ENCODE measurements at places on chromosomes 1 and 21.

GRCh38 chr1:7043719-7044535 is 258.7 kb downstream of the CAMTA1 start:
- DNase-seq, result no peak

DNA sequence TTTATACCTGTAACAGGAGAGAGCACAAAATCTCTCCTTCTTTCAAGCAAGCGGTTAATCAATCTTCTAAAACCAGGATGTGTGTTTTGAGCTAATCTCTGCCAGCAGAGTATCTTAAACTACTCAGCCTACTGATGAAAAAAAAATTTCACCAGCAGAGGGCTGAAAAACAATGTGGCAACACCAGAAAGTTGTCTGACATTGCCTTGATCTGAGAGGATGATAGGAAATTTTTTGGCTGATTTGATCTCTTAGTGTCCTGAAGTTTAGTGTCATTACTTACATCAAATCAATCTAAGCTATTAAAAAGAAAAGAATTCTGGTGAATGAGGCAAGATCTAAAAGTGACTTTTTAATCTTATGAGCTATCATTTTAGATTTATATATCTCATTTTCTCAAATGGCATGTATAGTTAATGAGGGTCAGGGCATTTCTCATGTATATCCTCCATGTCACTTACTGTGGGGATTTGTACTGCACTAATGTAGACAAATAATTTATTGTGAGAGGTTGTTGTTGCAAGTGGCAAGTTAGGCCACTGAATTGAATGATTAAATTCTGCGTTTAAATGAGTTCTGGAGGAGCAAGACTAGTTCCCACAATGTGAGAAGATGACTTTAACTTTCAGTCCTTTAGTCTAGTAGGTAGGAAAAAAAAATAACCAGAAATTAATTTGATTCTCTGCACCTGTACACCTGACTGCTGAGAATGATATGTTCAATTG is 10.9 kb downstream of the ADAMTS1 start:
- DNase-seq, result no peak

DNA sequence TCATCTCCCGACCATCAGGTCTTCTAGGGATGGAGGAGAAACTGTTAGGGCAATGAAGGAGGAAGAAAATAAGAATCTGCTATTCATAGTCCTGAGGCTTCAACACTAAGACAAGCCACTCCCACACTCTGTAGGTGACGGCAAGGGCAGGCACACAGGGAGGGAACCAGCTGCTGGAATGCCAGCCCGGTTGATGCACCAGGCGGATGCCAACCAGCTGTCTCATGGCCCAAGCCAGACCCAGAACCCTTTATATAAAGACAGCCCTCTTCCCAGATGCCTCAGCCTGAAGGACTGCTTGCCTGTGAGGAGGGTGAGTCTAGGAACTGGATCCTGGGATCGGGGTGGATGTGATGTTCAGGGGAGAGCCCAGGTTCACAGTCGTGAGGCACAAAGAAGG is at the start of gene KPRP:
TSS of gene KPRP (plus strand) at position 279 of the 400 bp plus-strand sequence. CDS start 1,564 bp downstream, outside the sequence.
- no peak for DNase-seq

DNA sequence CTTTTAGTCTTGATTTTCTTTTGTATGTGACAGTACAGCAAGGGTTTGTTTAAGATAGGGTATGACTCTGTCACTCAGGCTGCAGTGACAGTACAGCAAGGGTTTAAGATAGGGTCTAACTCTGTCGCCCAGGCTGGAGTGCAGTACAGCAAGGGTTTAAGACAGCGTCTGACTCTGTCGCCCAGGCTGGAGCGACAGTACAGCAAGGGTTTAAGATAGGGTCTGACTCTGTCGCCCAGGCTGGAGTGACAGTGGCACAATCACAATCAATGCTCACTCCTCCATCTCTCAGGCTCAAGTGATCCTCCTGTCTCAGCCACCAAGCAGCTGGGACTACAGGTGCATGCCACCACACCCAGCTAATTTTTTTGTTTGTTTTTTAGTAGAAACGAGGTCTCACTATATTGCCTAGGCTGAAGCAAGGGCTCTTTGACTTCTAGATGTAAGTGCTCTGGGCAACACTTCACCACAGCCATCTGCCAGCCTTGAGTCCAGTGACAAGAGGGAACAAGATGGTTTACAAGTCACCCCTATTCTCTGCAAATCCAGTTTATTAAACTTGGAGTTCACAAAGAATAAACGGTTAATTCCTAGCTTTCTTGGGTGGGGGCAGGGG is 965 bp upstream of the SH2D5 start:
- DNase-seq, result no peak

- DNase-seq, result no peak
These were observed 46.2 kb upstream of the COL18A1 start for GRCh38 chr21:45358711-45359310.

DNA sequence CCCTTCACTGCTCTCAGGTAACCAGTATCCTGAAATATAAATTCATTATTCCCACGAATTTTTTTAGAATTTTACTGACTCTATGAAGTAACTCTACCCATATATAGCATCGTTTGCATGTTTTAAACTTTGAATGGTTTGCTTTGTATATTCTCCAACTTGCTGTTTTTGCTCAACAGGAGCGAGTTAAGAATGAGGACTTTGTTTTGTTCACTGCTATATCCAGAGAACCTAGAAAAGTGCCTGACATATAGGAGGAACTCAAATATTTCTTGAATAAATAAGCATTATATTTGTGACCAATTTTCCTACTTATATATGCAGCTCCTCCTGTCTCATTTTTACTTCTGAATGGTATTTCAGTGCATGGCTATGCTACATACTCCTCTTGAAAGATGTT is 43.4 kb downstream of the NUF2 start:
- no peak for DNase-seq

GRCh38 chr1:10555635-10556429 is 81.1 kb downstream of the PEX14 start:
- DNase-seq, result no peak

- no peak for DNase-seq
These were observed 12.1 kb downstream of the ADARB1 start for GRCh38 chr21:45086337-45086958.

DNA sequence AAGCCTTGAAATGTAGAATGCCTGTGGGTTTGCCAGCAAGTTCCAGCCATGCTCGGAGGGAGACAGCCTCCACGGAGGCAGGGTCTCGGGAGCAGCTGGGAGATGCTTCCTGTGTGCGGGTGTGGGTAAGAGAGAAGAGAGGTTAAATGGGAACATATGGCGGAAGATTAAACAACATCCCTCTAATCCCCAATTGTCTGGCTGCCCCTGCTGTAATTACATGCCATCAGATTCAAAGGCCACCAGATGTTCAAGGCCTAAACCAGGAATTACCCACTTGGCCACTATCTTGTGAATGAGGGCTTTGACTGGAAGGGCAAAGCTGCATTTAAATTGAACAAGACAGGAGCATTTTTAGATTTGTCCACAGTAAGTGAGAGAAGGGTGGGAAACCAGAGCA is 81.4 kb upstream of the BACE2 start:
- no peak for DNase-seq

GRCh38 chr21:37671381-37671780 is 244.9 kb downstream of the KCNJ6 start:
- no peak for DNase-seq

GRCh38 chr1:224458996-224459395 is 24.4 kb upstream of the WDR26 start:
- no peak for DNase-seq

DNA sequence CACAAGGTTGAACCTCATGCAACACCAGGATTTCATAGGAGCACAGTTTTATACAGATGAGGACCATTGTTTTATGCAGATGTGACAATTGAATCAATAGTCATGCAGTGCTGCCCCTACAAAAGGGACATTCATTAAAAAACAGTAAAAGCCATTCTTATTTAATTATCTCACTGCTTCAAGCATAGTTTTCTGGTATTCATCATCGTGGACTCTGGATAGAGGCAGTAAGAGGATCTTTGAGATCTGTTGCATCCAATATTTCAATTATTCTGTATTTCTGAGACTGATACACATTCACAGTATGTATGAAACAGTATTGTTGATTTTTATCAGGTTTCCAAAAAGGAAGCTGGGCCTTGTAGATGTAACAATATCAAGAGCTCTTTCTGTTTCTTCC is 237.6 kb downstream of the RYR2 start:
- DNase-seq, result no peak

- DNase-seq, result no peak
These were observed 48.6 kb downstream of the PCNX2 start for GRCh38 chr1:233246965-233247364.

DNA sequence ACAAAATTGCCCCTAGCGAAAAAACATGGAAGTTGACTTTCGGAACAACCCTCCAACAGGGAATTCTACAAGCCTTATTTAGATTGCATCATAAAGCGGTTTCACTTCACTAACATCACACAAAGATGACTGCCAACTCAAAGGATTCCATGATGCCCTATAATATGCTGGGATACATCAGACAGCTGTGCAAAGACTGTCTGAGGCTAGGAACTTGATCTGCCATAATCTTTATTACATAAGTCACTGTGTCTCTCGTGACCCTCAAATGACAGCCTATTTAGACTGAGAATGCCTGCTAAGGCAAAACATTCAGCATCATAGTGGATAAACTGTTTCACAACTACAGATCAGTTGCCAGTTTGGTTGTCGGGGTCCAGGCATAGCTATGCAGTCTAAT is 23.8 kb downstream of the FH start:
- no peak for DNase-seq

GRCh38 chr1:66154394-66154793 is 361.7 kb downstream of the PDE4B start:
- DNase-seq, result no peak

DNA sequence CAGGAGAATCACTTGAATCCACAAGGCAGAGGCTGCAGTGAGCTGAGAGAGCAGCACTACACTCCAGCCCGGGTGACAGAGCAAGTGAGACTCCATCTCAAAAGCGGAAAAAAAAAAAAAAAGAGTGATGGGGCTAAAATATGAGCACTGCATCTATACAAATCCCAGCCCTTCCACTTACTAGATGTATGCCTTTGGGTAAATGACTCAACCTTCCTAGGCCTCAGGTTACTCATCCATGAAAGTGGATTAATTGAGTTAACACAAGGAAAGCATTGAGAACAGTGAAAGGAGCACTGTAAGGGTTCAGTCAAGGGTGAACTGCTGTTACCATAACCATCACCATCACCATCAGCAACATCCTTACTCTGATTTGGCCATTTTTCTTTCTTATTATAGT is 226.4 kb upstream of the C8B start:
- DNase-seq, result no peak

DNA sequence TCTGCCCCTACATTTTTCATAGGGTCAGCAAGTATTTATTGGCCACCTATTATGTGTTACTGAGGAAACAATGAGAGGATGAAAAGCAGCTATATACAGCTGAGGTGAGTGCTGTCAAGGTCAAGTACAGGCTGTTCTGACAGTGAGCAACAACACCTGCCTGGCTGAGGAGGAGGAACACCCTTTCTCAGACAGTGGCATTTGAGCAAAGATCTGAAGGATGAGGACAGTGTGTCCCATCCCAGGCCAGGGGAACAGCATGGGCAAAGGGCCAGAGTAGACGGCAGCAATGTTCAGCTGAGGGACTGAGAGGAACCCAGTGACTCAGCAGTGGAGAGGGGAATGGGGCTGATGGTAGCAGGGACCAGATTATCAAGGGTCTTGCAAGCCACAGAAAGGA is 101.0 kb downstream of the ELAVL4 start:
- no peak for DNase-seq

DNA sequence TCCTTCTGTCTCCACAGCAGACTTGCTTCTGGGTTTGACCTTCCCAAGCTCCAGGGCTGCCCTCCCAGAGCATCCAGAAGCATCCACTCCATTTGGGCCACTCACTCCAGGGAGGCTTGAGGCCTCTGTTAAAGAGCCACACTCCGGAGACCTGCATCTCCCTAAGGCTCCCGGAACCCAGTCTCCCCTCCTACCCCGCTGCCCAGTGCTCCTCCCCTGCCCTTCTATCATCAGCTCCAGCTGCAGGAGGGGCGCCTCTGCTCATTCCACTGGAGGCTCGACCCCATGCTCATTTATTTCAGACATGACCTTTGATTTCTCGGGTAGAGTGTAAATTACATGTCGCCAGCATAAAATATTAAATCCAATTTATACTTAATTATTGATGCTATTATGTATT is 142.5 kb downstream of the SYF2 start:
- no peak for DNase-seq

DNA sequence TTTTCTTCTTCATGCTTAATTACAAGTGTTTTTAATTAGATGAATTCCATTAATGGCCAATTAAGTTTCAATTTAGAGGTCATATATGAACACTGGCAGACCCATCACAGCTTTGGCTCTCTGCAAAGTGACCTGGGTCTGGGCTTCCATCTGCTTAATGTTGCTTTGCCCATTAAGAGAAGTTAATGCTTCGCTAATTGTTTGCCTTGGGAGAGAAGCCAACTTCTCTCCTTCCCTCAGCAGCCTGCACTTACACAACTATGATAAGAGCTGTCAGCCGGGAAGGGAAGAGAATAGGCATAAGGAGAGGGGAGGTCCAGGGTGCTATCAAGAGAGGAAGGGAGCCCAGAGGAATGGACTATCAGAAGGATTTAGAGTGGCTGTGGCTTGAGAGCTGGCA is 29.0 kb upstream of the CCDC190 start:
- no peak for DNase-seq

DNA sequence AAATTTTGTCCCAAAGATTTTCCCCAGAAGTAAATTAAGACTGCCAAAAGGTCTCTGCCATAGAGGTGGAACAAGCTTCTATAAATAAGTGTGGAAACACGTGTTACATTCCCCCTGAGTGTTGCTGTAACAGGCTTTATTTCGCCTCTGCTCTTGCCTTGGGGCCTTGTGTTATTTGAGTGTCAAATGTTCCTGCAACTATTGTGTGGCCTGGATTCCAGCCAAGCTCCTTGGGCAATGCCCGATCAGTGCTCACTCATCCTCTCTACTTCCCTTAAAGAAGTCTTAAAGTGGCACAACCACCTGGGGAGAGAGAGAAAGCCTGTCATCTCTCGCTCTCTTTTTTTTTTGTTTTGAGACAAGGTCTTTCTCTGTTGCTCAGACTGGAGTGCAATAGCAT is 156.7 kb downstream of the NR5A2 start:
- DNase-seq, result peak; percentile 45

DNA sequence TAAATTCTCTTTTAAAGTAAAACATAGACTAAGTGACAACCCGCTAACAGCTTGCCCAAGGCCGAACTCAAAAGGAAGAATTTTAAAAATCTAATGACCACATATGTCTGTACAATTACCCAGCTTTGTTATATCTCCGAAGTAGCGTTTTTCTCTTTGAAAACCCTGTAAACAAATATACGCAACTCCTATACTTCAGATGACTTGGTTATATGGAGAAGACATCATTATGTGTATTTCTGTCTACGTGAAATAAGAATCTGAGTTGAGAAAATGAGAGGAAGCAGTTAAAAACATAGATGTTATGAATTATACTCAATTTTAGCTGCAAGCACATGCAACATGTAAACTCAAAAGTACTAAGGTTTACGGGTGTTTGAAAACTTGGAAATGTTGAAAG is 2.0 kb downstream of the PBX1 start:
- no peak for DNase-seq
